GM10248 (cell line): ENCODE measurements at places on chromosomes 12 and 14.

- no peak for DNase-seq
Observed at GRCh38 chr14:33682760-33683159, 268.1 kb downstream of the EGLN3 start.

GRCh38 chr12:93970900-93971688, 177.3 kb upstream of the PLXNC1 start:
- no peak for DNase-seq

DNA sequence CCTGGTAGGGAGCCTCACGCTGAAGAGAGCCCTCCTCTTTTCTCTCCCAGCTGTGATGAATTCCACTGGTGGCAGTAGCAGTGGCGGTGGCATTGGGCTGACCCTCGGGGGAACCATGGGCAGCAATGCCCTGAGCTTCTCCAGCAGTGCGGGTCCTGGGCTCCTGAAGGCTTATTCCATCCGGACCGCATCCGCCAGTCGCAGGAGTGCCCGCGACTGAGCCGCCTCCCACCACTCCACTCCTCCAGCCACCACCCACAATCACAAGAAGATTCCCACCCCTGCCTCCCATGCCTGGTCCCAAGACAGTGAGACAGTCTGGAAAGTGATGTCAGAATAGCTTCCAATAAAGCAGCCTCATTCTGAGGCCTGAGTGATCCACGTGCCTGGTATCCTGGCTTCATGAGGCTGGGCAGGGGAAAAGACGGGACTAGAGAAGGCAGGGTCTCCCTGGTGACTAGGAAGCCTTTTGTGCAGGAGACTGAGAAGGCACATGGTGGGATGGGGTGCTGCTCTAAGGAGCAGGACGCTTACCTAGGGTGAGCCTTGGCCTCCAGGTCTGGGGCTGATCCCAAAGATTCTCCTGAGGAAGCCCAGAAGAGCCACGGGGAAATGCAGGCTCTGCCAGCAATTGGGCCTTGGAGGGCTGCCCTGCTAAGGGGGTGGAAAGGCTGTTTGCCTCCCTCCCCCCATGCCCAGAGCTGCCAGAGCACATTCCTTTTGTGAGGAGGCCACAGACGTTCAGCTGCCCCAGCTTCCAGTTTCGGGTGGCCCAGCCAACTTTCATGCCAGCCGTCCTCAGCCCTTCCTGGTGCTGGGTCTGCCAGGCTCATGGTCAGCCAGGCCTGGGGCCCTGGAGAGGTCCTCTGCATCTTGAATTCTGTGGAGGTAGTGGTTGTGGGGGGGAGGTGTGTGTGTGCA, 15.8 kb downstream of the KRT7 start:
- no peak for DNase-seq

GRCh38 chr12:68521321-68521839, 89.3 kb upstream of the RAP1B start:
- DNase-seq: no peak

GRCh38 chr14:41137741-41138140, 468.9 kb upstream of the LRFN5 start:
- DNase-seq: no peak

DNA sequence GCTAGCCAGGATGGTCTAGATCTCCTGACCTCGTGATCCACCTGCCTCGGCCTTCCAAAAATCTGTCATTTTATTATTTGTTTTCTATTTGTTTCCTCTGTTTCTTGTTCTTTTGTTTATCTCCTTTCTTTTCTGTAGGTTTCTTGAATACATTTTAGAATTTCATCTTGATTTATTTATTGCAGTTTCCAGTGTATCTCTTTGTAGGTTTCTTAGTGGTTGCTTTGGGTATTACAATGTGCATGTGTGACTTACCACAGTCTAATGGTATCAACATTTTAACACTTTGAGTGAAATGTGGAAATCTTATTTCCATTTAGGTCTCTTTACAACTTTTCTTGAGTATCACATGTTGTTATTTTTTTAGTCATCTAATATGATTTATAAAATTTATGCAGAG, 29.9 kb upstream of the MUCL1 start:
- no peak for DNase-seq

DNA sequence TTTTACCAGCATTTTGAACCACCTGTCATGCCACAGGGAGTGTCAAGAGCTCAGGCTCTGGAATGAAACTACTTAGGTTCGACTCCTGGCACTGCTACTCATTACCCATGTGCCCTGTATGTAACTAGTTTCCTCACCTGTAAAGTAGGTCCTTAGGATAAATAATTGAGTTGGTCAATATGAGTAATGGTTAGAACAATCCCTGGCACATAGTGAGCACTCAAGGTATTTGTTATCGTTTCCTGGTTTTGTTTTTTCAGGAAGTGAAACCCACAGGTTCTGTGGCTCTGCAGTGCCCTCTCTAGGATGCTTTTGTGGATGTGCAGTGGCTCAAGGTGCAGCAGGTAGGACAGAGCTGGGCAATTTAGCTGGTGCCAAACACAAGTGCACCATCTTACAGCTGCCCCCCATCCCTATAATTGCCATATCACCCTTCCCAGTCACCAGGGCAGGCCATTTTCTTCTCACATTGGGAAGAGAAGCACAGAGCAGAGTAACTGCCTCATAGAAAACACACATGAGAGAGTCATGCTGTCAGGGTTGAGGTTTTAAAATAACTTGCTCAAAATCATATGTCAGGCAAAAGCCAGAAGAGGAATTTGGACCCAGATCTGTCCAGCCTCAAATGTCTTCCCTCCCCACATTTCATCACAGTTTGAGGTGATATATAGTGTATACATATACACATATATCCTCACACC, 297.5 kb downstream of the RPAP3 start:
- DNase-seq: peak; percentile 48

DNA sequence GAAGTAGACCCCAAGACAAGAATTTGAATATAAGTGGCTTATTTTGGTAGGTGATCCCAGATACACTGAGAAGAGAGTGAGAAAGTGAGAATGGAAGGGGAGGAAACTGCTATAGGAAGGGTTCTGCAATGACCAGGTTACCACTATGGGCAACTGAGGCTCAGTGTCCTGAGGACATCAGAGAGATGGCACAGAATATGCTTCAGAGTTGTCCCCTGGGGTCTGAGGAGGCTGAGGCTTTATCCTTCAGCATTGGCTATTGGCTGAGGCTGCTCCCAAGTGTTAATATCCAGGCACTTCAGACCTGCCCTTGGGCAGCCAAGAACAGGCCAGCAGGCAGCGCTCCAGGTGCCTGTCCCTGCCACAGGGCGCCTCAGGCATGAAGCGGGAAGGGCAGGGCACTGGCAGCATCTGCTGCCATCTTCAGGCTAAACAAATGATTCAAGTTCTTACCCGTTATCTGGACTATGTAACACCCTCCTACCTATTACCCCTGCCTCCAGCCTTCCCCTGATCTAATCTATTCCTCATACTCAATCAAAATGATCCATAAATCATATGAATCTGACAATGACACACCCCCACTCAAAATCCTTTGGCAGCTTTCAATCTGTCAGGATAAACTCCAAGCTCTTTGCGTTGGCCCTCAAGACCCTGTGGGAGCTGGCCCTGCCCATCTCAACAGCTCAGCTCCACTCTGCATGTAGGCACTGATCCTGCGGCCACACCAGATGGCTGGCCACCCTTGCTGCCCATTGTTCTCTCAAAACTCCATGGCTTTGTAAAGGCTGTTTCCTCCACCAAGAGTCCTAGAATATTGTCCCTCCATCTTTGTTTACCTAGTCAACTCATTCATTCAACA, 42.4 kb downstream of the CKAP4 start:
- no peak for DNase-seq

DNA sequence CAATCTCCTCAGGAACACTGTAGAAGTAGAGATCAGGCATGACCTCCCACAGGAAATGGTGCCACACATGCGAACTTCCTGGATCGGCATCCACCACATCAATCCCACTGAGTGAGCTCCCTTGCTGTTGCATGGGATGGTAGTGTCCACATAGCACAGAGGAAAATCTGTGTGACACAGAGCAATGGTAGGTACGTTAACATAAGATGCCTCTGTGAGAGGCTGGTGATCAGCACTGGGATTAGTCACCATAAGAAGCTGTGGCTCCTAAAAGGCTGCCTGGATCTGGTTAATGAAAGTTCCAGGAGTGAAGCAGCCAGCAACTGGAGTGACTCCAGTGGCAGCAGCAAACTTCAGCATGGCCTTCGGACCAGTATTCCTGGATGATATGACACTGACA, 21.8 kb downstream of the WDHD1 start:
- DNase-seq: no peak

GRCh38 chr12:92002673-92003382, 142.8 kb downstream of the BTG1 start:
- DNase-seq: no peak

DNA sequence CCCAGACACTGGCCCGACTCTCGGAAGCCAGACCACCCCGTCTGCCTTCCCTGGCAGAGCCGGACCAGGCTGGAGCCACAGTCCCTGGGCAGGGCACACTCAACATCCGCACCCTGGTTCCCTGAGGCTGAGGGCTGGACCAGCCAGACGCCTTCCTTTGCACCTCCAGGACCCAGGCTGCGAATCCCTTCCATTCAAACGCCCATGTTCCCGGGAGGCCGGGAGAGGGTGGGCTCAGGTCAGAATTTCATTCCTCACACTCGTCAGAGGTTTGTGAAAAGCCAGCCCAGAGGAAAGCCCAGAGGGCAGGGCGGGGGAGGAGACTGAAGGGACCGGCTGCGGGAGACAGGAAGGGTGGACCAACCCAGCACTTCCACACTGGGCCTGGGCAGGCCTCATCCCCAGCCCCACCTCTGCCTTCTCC, 58.7 kb downstream of the LRRC74A start:
- no peak for DNase-seq

DNA sequence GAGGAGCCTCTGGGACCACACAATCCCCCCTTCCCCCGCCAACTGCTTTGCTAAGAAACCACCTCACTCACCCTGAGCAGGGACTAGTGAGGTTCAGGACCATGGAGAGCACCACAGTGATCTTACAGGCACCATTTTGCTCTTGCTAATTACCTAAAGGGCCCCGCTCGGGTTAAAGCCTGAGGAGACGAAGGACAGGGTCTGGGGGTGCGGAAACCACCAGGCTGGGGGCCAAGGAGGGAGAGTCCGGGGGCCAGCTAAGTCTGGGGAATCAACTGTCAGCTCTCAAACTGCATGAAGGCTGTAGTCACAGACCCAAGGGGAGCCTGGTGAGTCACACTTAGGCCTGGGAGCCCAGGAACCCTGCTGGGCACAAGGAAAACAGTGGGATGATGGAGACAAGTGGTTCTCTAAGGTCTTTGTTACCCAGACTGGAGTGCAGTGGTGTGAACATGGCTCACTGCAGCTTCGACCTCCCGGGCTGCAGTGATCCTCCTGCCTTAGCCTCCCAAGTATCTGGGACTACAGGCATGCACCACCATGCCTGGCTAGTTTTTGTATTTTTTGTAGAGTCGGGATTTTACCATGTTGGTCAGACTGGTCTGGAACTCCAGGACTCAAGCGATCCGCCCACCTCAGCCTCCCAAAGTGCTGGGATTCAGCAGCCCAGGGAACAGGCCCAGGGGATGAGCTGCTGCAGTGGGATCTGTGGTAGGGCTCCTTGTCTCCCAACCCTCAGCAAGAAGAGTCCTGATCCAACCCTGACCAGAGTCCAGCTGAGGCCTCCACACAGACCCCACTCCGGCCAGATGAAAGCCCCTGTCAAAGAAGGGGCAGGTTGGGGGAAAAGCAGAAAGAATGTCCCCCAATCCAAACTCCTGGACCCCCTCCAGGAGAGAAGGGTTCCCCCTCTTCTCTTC, 98.8 kb downstream of the CALM1 start:
- DNase-seq: peak; percentile 76

DNA sequence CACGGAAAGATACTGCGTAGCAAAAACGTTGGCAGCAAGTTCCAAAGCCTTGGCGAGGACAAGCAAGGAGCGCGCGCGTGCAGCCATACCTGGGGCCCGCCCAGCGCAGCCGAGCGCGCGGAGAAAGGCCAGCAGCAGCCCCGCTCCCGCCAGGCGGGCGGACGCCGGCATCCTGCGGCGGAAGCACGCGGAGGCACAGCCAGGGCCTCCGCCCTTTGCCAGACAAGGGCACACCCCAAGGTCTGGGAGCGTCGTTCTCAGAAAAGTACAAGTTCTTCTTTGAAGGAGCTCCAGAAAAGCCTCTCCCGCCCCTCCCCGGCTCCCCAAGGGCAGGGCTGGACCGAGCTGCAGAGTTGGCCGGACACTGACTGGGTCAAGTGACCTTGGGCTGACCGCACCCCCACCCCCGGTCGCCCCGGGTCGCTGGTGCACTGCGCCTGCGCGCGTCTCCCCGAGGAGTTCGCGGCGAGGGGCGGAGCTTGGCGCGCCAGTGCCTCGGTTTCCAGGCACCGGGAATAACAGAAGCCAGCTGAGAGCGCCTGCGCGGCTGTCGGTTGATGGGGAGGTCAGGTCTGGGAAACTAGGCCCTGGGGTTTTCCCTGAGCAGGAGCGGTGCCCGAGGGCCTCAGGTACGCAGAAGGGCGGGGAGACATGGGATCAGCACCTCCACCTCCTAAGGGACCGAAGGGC, at the start of gene ZC2HC1C:
Gene ZC2HC1C, plus strand, starts transcription at position 521 of the 690 bp plus-strand sequence. CDS start 933 bp downstream, outside the sequence.
- peak; percentile 87 for DNase-seq

GRCh38 chr12:29104516-29104915, 44.6 kb upstream of the FAR2 start:
- DNase-seq: no peak

DNA sequence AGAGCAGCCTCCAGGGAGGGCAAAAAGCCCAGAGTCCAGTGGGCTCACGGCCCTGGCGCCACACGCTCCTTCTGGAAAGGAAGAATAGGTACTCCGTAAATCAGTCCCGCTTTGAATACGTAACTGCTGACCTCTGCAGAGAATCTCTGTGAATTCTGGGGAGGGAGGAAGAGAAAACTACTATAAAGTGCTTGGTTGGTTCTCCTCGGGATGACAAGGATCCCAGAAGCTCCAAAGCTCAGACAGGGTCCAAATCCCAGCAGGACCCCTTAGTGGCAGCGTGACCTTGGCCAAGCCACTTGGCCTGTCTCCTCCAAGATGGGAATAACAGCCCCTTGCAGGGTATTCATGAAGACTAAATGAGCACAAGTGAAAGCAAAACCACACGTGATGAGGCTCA, 31.7 kb downstream of the ANO2 start:
- DNase-seq: no peak

DNA sequence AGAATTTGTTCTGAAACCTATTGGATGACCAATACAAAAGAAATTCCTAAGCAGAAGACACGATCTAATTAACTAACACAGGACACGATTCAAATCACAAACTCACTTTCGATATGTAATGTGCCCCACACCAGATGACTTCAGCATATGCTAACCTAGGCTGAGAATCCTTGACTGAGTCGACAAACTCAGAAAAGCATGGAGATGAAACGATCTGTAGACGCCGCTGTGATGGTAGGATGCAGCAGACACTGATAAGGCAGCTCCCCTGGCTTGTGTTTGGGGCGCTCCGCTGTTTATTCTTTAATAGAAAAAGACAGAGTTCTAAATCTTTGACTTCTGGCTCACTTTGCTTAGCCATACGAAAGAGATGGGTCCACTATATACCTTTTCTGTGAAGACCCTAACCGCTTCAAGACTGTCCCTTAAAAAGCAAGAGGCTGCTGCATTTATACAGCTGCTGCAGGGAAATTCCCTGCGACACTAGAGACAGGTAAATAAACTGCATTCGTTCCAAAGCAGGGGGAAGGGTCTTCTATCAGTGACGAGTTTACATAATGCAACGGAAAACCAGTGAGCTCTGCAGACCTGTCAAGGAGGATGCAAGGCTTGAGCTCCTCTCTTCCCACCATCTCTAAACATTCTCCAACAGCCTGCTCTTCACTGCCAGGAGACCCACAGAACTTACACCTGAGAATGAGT, 929 bp downstream of the CHD8 start:
- no peak for DNase-seq
